ENCODE measurements at places on chromosomes 1 and 21.

GRCh38 chr1:179785031-179785431 is 41.9 kb downstream of the FAM163A start:
- no peak for DNase-seq

DNA sequence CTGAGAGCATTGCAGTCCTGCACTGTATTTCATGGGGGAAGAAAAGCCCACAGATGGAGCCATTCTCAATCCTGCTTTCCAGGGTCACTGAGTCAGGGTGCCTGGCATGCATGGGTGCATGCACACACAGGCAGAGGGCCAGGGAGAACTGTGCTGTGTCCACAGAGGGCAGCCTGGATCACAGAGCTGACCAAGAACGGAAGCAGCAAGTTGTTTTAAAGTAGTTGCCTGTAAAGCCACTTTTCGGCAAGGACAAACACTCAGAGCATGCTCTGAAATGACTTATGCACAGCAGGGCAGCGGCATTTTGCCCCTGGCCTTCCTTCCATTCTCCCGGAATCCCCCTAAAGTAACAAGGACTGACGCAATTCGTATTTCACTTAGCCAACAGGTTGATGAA is 3.6 kb downstream of the ERG start:
- no peak for DNase-seq

- DNase-seq, result peak; percentile 92
Observed at GRCh38 chr1:89363638-89364536, at the start of gene GBP6. Gene GBP6 (plus strand): TSS chr1:89364059. CDS start chr1:89368552, 4,493 bp downstream.

GRCh38 chr1:171206204-171206977 is 21.3 kb downstream of the FMO2 start:
- DNase-seq, result no peak

DNA sequence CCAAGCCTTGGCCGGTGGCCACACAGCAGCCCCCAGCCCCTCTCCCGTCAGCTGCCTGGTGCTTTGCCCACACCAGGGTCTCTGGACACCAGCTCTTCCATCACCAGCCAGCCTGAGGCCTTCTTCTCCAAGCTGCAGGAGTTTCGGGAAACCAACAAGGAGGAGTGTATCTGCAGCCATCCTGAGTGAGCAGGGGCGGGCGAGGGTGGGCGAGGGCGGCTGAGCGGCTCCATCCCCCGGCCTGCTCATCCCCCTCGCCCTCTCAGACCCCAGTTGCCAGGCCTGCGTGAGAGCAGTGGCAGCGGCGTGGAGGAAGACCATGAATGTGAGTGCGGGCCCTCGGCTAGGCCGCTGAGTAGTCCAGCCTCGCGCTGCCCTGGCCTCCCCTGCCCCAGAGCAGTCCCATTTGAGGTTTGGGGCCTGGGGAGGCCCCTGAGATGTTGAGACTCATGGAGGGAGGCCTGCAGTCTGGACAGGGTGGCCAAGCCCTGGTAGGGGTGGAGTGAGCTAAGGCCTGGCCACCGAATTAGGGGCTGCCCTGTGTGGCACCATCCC is 9.7 kb downstream of the MIIP start:
- DNase-seq, result no peak

DNA sequence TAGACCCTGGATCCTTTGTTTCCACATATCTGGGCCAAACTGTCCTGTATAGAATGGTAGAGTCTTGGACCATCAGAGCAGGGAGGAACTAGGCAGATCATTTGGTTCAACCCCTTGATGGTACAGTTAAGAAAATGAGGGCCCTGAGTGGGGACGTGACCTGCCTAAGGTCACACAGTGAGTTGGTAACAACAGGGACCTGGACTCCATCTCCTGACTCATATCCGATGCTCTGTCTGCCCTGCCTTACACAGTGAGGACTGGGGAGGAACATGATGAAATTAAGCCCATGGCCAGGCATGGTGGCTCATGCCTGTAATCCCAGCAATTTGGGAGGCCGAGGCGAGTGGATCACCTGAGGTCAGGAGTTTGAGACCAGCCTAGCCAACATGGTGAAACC is 440.2 kb downstream of the PTPRU start:
- DNase-seq, result no peak

DNA sequence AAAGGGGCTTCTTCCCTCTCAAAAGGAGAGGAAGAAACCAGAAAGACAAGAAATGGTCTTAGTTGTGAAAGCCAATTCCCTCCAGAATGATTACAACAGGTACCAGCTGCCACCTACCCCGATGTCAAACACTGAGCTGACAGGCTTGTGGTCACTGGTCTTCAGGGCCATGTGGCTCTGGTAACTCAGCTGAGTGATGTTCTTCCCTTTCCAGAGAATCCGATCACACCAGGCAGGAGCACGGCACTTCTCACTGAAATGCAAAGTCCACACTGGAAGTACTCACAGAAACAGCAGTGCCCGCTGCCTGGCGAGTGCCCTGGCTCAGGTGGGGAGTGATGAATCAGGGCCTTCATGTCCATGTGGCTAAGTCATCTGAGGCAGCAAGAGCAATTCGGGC is 18.7 kb upstream of the MTF1 start:
- no peak for DNase-seq

DNA sequence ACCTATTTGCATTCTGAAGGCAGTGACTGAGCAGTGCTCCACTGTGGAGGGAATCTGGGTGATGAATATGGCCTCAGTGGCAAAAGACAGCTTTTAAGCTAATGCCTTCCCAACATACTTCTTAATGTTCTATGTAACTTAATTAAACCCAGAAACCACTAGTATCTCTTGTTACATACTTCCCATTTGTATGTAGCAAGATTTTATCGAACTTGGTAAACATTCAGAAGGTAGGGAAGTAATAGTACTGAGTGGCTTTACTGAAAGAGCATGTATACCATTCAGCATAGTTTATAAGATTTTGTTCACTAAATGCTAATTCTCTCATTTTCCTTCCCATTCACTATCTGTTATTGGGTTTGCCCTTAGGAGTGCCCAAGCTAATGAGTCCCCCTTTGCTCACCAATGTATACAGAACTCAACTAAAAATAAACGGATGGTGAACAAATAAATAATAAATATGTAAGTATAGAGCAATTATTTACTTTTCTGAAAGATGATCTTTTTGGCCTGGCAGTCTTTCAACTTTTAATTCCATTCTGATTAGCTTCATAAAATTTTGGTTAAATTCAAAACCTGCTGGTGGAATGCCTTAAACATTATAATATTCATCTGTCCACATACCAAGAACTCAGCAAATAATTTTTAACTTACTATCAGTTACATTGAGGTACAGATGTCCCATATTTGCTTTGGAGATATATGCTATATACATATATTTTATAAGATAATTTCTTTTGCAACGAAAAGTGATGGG is 204.4 kb downstream of the APP start:
- no peak for DNase-seq

- no peak for DNase-seq
Observed at GRCh38 chr21:23725576-23725975, 1881.7 kb downstream of the MRPL39 start.

DNA sequence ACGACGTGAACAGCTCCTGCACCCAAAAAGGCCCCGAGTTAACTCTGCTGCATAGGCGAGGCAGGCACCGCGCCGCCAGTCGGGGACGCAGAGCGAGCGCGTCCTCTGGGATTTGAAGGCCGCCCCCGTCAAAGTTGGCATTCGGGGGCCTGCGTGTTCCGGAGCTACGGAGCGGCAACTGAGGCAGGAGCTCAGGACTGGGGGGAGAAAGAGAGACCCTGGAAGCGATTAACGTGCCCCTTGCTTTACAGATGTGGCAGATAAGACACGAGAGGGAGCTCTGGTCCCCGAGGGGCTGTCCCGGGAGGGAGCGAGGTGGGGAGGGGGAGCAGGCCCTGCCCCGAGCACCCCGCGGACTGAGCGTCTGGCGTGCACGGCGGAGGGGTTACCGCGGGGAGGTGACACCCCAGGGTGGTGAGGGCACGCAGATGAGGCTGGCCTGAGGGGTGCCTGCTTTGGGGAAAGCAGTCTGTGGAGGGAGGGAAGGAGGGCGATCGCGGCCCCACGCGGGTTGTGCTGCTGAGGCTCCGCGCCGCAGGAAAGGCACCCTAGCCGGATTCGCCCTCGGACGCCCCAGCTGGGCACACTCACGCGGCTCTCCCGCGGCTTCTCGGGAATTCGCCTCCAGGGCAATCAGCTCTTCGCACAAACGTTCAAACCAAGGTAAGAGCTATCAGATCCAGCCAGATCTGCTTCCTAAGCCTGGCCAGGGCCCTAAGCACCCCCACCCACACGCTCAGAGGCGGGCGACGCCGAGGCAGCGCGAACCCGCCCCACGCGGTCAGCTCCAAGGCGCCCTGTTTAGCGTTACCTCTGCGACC is 26.5 kb downstream of the ACTA1 start:
- no peak for DNase-seq

DNA sequence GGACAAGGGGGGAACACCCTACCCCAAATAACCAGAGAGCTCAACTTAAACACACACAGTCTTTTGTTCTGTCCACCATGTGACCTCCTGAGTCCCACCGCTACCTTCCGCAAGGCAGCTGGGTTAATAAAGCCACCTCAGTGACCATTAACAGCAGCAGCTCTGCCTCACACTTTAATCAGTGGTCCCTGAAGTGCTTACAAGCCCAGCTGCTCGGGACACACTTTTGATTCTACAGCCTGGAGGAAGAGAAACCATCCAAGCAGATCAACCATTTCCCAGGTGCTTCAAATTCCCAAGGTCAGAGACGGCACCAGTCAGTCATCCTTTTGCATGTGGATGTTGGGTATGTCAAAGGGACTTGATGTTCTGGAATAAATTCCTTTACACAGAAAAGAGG is 70.1 kb downstream of the KCNJ15 start:
- DNase-seq, result no peak

- DNase-seq, result peak; percentile 17
Observed at GRCh38 chr1:30701258-30701633, 22.1 kb downstream of the MATN1 start.
